ENCODE measurements at places on chromosomes 7 and 10. TPM values are rescaled to one million over a fixed set of nuclear protein-coding genes. Genes with fewer than 3 reads are reported as not detected.

The OR2A5 gene
- total RNA-seq = not detected

The NRCAM gene
- 0.11 TPM for total RNA-seq

The AGR2 gene
- total RNA-seq = not detected

The SLC29A4 gene
- total RNA-seq = 1.4 TPM

The ACTL6B gene
- total RNA-seq = not detected

The LRRC61 gene
- total RNA-seq = 9.7 TPM

The IDI2 gene
- not detected for total RNA-seq

The UCMA gene
- total RNA-seq = not detected

The FAM180A gene
- total RNA-seq = not detected

- peak; percentile 100 for DNase-seq
These were observed 55.2 kb downstream of the EGFR start for GRCh38 chr7:55073976-55074528.

GRCh38 chr10:21031232-21031795 lies 134.2 kb upstream of the NEBL start:
- no peak for DNase-seq

- DNase-seq = no peak
These were observed 103.9 kb downstream of the SLC37A3 start for GRCh38 chr7:140294454-140294853.

DNA sequence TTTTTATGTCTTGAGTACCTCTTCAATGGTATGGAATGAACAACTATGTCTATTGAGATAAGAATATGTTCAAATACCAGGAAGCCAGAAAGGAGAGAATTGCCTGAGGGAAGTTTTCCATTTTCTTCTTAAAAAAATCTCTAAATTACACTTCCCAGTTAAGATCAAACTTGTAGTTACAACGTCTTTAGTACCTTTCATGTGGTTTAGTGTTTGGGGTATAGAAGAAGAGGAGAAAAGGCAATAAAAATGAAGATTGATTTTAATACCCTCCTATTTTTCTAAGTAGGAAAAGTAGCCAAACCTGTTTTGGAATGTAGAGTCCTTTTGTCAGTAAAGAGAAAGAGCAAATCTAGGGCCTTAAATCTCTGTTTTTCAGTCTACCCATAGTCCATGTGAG lies 470.0 kb upstream of the SEMA3A start:
- DNase-seq = no peak

GRCh38 chr10:53140506-53140905 lies 367.9 kb upstream of the MBL2 start:
- no peak for DNase-seq

GRCh38 chr10:131354380-131354779 lies 42.9 kb upstream of the TCERG1L start:
- DNase-seq = peak; percentile 23

GRCh38 chr7:98551611-98552273 lies 65.3 kb upstream of the NPTX2 start:
- DNase-seq = no peak

GRCh38 chr10:88544140-88544870 lies 38.8 kb downstream of the RNLS start:
- no peak for DNase-seq

DNA sequence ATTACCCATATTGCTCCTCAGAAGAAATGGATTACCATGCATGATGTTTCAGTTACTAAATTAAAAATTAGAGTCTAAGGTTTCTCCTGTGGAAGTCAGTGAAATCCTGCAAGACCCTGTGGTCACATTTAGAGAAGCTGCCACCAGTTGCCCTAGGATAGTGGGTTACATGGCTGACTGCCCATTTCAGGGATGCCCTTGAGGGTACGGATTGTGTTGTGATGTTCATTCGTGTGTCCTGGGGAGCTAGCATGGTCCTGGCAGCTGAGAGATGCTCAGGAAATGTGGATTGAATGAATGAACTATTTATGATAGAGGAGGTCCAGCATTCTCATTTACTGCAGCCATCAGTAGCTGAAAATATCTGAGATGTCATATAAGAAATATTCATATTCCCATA lies 55.1 kb downstream of the TMEM178B start:
- DNase-seq = no peak

DNA sequence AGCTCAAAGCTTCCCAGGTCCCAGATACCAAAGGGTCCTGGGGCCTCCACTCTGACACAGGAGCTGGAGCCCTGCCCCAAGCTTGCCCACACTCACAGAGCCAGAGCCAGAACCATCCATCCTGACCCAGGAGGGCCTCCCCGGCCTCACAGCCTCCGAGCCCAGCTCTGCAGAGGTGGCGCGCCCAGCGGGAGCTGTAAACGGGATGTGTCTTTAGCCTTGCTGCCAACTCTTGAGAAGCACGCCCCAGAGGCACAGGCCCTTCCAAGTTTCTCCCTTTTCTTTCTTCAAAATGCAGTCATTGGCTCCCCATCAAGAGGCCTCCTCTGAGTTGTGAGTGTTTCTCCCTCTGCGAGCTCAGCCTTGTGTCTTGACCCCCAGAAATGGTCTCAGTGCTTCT lies 75.0 kb downstream of the PDGFA start:
- no peak for DNase-seq

DNA sequence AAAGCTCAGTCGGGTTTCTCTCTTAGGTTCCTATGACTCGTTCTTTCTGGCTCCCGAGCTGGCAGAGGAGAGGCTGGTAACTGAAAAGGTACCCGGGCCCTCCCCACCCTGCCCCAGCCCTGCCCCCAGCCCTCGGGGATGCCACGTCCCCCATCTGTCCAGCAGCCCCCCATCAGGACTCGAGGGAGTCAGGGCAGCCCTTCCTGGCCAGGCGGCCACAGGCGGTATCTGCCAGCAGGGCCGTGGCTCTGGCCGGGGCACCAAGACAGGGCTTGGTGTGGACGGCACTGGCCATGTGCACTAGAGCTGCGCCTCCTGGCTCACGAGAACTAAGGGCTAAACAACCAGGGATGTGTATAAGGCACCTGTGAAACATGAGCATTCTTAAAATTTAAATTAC lies 29.7 kb downstream of the KNDC1 start:
- no peak for DNase-seq

GRCh38 chr7:80740778-80741545 lies 102.5 kb downstream of the CD36 start:
- DNase-seq = no peak

DNA sequence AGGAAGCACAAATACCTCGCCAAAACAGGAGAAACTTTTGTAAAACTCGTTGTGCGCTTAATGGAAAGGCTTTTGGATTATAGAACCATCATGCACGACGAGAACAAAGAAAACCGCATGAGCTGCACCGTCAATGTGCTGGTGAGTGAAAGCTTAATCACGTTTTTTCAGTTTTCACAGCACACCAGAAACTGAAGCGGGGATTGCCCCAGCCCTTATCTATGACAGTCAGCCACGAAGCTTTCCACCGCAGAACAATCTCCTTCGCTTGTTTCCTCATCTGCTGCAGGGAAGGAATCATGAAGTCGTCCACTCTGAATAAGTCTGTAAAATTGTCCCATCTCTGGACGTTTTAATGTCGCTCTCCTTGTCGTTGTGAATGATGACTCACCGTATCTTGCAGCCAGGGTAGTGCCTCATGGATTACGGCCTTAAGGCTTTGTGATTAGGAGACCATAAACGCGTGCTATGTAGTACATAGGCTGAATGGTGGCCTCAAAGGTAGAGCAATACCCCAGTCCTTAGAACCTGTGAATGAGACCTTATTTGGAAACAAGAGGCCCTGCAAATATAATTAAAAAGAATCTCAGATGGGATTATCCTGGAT lies 174.9 kb upstream of the NPS start:
- no peak for DNase-seq

- no peak for DNase-seq
These were observed 75.4 kb downstream of the ATXN7L1 start for GRCh38 chr7:105800849-105801534.

- peak; percentile 32 for DNase-seq
These were observed at the start of gene GRID1 for GRCh38 chr10:86366033-86366901. TSS of gene GRID1 (minus strand) at chr10:86366795.

GRCh38 chr7:47475880-47476227 lies 106.1 kb downstream of the TNS3 start:
- no peak for DNase-seq

- DNase-seq = no peak
These were observed 17.2 kb downstream of the BAMBI start for GRCh38 chr10:28694530-28694929.

DNA sequence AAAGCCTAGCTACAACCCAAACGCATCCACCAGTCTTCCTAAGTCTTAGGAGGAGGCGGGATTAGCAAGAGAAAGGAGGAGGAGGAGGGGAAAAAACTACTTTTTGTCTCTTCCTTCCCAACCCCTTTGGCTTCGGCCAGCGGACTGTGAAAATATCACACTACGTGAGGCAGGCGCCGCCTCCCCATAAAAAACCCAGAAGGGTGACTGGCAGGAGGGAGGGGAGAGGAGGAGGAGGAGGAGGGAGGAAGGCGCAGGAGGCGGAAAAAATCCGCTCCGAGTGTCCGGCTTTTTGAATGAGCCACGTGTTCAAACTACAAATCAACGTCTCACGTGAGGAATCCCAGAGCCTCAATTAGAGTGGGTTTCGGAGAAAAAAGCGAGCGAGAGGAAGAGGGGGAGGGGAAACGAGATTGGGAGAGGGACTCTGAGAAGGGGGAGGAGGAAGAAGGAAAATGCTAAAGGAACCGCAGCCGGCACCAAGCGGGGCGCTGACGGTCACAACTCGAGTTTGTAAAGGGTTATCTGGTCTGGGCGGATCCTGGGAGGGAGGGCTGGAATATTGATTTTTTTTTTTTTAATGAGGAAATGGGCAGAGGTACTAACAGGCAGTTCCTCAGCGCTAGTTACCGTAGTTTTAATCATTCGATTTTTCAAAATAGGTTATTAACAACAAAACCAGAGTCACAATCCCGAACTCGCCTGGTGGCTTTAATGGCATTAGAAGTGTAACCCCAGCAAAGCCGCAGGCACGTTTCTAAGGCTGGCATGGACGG lies at the start of gene IGF2BP3:
IGF2BP3 (minus strand) TSS at position 162 of the 776 bp plus-strand sequence. CDS start 381 bp downstream, outside the sequence.
- DNase-seq = peak; percentile 99

GRCh38 chr10:13930120-13930519 lies 343.4 kb downstream of the PRPF18 start:
- peak; percentile 67 for DNase-seq

GRCh38 chr7:50409856-50410745 lies 40.0 kb downstream of the FIGNL1 start:
- no peak for DNase-seq

- no peak for DNase-seq
These were observed 31.5 kb upstream of the DDX50 start for GRCh38 chr10:68869623-68870022.

GRCh38 chr7:106099539-106099938 lies 12.6 kb downstream of the SYPL1 start:
- DNase-seq = no peak

DNA sequence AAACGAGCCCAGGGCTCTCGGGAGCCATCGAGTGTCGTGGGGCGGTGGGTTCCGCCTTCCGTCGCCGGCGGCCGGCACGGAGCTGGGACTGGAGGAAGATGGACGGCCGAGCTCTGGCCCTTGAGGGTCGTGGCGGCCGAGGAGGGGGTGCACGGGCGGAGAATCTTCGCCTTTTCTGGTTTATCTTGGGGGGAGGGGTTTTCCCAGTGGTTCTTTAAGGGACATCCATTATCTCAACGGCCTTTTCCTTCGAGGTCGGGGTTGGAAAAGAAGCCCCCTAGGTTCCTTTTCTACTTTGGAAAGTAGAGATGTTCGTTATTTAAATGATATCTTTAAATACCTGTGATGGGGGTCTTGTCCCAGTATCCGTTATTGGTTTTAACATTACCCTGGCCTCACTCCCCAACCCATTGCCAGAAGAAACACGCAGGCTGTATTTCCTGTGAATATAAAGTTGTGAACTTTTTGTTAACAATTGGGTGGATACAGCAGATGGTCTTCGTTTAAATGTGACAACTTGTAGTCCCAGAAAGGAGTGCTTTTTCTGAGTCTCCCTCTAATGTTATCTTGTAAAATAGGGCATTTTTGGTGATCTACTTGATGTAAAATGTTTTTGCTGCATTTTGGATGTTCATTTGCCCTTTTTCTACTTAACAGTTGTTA lies 765 bp downstream of the CCAR1 start:
- no peak for DNase-seq

DNA sequence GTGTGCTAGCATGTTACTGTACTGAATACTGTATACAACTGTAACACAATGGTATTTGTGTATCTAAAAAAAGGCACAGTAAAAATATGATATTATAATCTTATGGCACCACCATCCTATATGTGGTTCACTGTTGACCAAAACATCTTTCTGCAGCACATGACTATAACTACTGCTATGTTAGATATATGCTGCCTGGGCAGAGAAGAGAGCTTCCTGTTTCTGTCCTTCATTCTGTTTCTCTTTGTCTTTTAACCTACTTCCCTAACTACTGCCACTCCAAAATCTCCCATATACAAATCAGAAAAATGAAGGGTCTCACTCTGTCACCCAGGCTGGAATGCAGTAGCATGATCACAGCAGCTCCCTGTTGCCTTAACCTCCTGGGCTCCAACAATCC lies 8.8 kb upstream of the FGL2 start:
- DNase-seq = no peak

- DNase-seq = no peak
These were observed 182.2 kb downstream of the ADK start for GRCh38 chr10:74333174-74333573.

GRCh38 chr7:151142686-151143040 lies 24.8 kb downstream of the GBX1 start:
- DNase-seq = no peak

DNA sequence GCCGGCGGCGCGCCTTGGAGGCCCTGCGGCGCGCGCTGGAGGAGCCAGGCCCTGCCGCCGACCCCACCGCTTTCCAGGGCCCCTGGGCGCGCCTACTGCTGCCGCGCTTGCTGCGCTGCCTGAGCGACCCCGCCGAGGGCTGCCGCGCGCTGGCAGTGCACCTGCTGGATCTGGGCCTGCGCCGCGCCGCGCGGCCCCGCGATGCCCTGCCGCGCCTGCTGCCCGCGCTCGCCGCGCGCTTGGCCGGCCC lies 280 bp downstream of the DNAAF5 start:
- no peak for DNase-seq

- no peak for DNase-seq
These were observed 615.3 kb upstream of the MGMT start for GRCh38 chr10:128851726-128852125.

- DNase-seq = no peak
These were observed 102.9 kb upstream of the NFE2L3 start for GRCh38 chr7:26049081-26049480.

DNA sequence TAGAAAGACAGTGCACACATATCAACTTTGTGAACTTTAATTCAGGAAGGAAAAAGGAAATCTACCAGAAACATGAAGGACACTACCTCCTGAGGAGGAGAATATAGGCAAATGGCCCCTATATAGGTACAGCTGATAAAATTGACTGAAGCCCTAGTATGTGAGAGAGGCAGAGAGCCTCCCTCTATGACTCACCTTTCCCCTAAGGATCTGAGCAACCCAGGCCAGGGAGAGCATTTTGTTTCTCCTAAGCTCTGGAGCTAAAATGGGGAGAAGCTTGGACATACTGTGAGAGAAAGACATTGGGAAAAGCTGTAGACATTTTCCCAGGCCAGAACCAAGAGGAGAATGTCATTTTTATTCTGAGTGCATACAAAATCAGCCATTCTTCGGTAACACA lies 303.5 kb downstream of the AHR start:
- peak; percentile 36 for DNase-seq
